ENCODE measurements at places on chromosomes 1 and 21.

GRCh38 chr1:247273013-247273412, 17.1 kb downstream of the VN1R5 start:
- H3K4me3 ChIP-seq, result no peak overlapping the region
- H3K27ac ChIP-seq, result no peak overlapping the region
- H3K36me3 ChIP-seq, result peaks cover 5% of the 10 kb centered on the region
- no peaks in the 10 kb centered on the region for H3K4me1 ChIP-seq
- no peaks in the 10 kb centered on the region for H3K27me3 ChIP-seq

GRCh38 chr1:6351480-6352137, 42.0 kb downstream of the ACOT7 start:
- DNase-seq, result no peak
- H3K4me1 ChIP-seq, result peaks cover 14% of the 10 kb centered on the region
- H3K27me3 ChIP-seq, result no peaks in the 10 kb centered on the region
- H3K27ac ChIP-seq, result no peak overlapping the region

- no peak for DNase-seq
- H3K4me3 ChIP-seq, result no peak overlapping the region
- no peak overlapping the region for H3K27ac ChIP-seq
- no peaks in the 10 kb centered on the region for H3K27me3 ChIP-seq
Observed at GRCh38 chr1:46652321-46653100, 15.7 kb downstream of the ATPAF1 start.

DNA sequence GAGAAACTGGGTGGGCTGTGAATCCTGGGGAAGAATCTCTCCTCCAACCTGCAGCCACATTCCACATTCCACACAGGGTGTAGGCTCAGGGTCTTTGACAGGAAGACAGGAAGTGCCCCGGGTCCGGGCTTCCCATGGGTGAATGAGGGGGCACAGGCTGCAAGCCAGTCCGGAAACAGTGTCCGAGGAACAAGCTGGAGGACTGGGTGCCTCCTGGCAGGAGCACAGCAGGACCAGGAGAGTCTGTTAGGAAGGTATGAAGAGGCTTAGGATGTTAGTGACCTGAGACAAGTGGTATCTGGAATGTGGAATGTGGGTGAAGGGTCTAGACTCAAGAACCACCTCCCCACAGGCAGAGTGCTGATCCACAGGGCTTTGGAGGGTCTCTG, 121.0 kb upstream of the CD34 start:
- H3K36me3 ChIP-seq, result no peaks in the 10 kb centered on the region
- H3K27me3 ChIP-seq, result no peaks in the 10 kb centered on the region
- no peak overlapping the region for H3K4me3 ChIP-seq
- DNase-seq, result no peak
- no peak overlapping the region for H3K27ac ChIP-seq
- no peaks in the 10 kb centered on the region for H3K4me1 ChIP-seq

- H3K4me3 ChIP-seq, result peak overlapping the region; percentile 64
- H3K27ac ChIP-seq, result peak overlapping the region; percentile 96
Observed at GRCh38 chr21:35343046-35343819, 294.1 kb upstream of the RUNX1 start.

DNA sequence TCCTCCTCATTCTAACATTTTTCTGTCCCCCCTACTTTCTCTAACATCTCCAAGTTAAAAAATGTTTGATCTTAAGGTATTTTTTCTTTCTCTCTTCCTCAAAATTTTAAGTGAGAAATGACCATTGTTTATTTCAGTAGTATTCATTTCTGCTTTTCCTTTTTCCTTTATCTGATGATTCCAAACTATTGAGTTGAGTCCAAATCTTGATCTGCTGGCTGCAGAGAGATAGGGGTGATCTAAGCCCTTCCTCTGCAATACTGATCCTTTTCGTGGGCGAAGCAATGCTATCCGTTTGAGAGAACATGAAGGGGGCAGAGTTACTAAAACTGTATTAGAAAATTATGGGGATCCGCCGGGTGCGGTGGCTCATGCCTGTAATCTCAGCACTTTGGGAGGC, 516 bp upstream of the NMNAT2 start:
- peak overlapping the region; percentile 68 for H3K4me3 ChIP-seq
- no peaks in the 10 kb centered on the region for H3K36me3 ChIP-seq
- DNase-seq, result no peak
- H3K27ac ChIP-seq, result no peak overlapping the region
- peaks cover 61% of the 10 kb centered on the region for H3K27me3 ChIP-seq

- H3K4me3 ChIP-seq, result no peak overlapping the region
- peak overlapping the region; percentile 76 for H3K27ac ChIP-seq
- H3K36me3 ChIP-seq, result peaks cover 8% of the 10 kb centered on the region
- H3K27me3 ChIP-seq, result no peaks in the 10 kb centered on the region
- DNase-seq, result no peak
Observed at GRCh38 chr1:151984313-151984956, 9.2 kb downstream of the S100A10 start.

DNA sequence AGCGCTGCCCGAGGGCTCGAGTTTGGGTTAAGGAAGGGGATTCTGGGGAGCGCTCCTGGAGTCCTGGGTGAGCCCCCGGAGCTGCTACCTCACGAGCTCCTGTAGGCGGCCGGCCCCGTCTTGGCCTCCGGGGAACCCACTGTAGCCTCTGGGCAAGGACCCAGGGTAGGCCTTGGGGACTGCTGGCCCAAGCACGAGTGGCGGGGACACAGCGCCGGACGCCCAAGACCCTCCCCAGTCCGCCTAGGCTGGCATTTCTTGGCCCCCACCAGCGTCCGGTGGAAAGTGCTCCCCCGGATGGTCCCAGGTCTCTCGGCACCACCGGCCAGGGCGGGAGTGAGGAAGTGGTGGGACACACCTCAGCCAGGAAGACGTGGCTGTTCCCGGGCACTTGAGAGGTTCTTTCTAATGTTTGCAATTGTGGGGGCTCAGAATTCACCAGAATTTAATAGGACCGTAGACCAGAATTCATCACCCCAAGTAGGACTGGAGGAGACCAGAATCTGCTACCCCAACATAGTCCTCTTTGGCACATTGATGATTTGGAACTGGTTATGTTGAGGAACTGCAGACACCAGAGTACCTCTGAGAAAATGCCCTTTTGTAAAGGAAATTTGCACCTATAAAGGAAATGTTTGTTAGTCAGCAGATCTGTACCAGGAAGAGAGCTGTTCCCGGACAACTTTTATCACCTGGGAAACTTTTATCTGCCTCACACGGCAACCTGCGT, 622 bp upstream of the TMPRSS2 start:
- no peak for DNase-seq
- H3K4me1 ChIP-seq, result no peaks in the 10 kb centered on the region
- no peaks in the 10 kb centered on the region for H3K36me3 ChIP-seq

- peaks cover 6% of the 10 kb centered on the region for H3K4me1 ChIP-seq
- peaks cover 17% of the 10 kb centered on the region for H3K27me3 ChIP-seq
- no peak overlapping the region for H3K27ac ChIP-seq
- no peaks in the 10 kb centered on the region for H3K36me3 ChIP-seq
Observed at GRCh38 chr1:94025383-94026340, 95.3 kb downstream of the ABCA4 start.

DNA sequence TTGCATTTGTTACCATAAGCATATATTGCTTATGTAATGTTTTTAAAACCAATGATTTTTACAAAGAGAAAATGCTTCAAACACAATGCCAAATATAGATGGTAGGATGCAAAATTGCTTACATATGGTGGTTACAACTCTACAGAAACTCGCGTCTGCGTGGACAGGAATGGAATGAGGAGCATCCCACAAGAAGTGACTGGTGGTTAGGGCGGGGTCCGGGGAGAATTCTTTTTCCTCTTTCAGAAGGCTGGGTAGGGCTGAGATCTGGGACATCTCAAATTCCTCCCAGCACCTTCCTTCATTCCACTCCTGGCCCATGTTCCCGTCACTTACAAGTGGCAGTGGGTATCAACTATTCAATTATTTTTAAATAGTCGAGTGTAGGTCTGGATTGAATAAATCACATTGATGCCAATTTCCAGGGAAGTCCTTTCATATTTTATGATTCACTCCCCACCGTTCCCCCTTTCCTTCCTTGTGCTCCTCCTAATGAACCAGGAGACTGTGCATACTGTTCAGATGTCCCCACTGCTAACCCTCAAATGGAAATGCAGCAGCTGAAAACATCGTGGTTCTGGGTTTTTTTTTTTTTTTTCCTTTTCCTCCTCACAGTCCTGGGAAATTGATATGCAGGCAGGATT, 174.5 kb upstream of the POU3F1 start:
- H3K27me3 ChIP-seq, result peaks cover 29% of the 10 kb centered on the region
- no peak overlapping the region for H3K4me3 ChIP-seq
- DNase-seq, result no peak
- no peak overlapping the region for H3K27ac ChIP-seq
- H3K4me1 ChIP-seq, result peaks cover 3% of the 10 kb centered on the region

GRCh38 chr21:41616031-41616591, 108.2 kb upstream of the TMPRSS2 start:
- H3K27ac ChIP-seq, result no peak overlapping the region
- no peaks in the 10 kb centered on the region for H3K36me3 ChIP-seq
- DNase-seq, result no peak
- no peaks in the 10 kb centered on the region for H3K4me1 ChIP-seq

- no peak overlapping the region for H3K27ac ChIP-seq
- DNase-seq, result no peak
- peaks cover 12% of the 10 kb centered on the region for H3K36me3 ChIP-seq
- no peak overlapping the region for H3K4me3 ChIP-seq
- H3K27me3 ChIP-seq, result no peaks in the 10 kb centered on the region
Observed at GRCh38 chr1:224223819-224224714, 41.0 kb downstream of the DEGS1 start.

Measured in stimulated activated naive B cell treated with anti-CD40 and anti-IgM and Interleukin-4, amounts not matched to agents 10 μg/mL and 1 μg/mL and 100 μg/mL, for 72 hours (primary cell).